ENCODE measurements at places on chromosomes 12 and 14. TPM values are rescaled to one million over a fixed set of nuclear protein-coding genes. Genes with fewer than 3 reads are reported as not detected.

DNA sequence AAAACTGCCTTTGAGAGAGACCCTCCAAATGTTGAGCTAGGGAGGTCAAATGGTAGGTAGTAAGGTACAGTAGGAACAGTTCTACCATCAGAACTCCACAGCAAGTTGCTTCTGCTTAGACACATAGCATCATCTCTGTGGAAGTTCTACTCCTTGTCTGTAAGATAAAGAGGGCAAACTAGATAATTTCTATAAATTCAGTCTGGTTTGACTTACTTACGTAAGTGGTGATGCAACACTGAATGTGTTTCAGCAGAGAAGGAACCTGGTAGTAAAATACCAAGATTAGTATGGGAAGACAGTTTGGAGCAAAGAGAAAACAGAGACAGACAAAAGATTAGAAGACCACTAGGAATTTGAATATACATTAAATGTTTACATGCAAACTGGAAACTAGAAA is 42.0 kb downstream of the KITLG start:
- no peaks in the 10 kb centered on the region for H3K27me3 ChIP-seq
- no peaks in the 10 kb centered on the region for H3K4me1 ChIP-seq
- H3K27ac ChIP-seq, result no peak overlapping the region
- no peak for DNase-seq
- no peak overlapping the region for H3K4me3 ChIP-seq

GRCh38 chr12:127588249-127588648 is 678.7 kb upstream of the TMEM132C start:
- no peaks in the 10 kb centered on the region for H3K36me3 ChIP-seq
- peaks cover 28% of the 10 kb centered on the region for H3K4me1 ChIP-seq
- no peak overlapping the region for H3K4me3 ChIP-seq
- H3K27me3 ChIP-seq, result no peaks in the 10 kb centered on the region

DNA sequence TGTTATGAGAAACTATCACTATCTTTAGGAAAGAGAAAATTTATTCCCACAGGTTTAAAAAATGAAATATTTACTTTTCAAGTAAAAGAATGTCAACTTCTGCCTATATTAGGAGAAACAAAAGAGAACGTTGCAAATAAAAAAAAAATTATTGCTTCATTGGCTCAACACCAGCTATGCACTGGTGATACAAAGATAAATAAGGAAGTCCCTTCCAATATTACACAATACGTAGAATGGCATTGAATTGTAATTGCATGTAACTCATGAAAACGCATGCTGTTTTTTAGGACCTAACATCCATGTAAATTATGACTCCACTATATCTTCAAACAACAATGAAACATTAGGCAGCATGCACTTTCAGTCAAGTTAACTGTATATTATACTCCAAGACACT is 56.4 kb upstream of the RERGL start:
- H3K27me3 ChIP-seq, result peaks cover 11% of the 10 kb centered on the region
- H3K36me3 ChIP-seq, result no peaks in the 10 kb centered on the region
- H3K4me1 ChIP-seq, result peaks cover 15% of the 10 kb centered on the region
- no peak overlapping the region for H3K27ac ChIP-seq

DNA sequence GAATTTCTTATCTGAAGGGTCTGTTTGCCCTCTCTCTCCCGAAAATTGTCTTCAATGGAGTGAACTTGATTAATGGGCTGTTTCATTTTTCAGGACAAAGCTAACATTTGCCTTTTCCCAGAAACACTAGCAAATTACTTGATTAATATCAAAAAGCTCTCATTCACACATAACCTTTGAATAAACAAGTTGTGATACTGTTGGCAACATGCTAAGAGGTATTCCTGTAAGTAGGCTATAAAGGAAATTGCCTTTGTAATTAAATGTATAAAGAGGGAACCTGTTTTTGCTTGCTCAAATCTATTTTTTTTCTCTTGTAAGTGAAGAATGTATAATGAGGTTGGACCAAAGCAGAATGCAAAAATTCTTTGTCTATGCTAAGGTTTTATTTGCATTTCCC is 457.2 kb downstream of the TMTC2 start:
- no peak overlapping the region for H3K4me3 ChIP-seq
- H3K4me1 ChIP-seq, result no peaks in the 10 kb centered on the region
- DNase-seq, result no peak
- no peaks in the 10 kb centered on the region for H3K36me3 ChIP-seq

DNA sequence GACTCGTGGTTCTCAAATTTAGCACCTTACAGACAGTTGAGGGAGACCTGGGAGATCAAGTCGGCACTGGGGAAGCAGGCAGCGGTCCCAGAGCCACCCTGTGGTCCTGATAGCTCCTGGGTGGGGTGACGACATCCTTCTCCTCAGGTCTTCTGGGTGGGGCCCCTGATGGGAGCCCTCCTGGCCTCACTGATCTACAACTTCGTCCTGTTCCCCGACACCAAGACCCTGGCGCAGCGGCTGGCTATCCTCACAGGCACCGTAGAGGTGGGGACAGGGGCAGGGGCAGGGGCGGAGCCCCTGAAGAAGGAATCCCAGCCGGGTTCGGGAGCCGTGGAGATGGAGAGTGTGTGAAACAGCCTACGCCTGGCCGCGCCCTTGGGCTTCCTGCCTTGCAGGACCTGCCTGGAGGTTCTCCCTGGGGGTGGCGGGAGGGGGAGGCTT is 2.6 kb downstream of the AQP6 start:
- no peak for DNase-seq
- H3K4me3 ChIP-seq, result no peak overlapping the region
- H3K36me3 ChIP-seq, result peaks cover 2% of the 10 kb centered on the region
- peaks cover 3% of the 10 kb centered on the region for H3K27me3 ChIP-seq
- no peak overlapping the region for H3K27ac ChIP-seq

GRCh38 chr12:123251403-123252076 is 18.3 kb downstream of the MTRFR start:
- DNase-seq, result no peak
- no peaks in the 10 kb centered on the region for H3K27me3 ChIP-seq
- peaks cover 36% of the 10 kb centered on the region for H3K36me3 ChIP-seq

DNA sequence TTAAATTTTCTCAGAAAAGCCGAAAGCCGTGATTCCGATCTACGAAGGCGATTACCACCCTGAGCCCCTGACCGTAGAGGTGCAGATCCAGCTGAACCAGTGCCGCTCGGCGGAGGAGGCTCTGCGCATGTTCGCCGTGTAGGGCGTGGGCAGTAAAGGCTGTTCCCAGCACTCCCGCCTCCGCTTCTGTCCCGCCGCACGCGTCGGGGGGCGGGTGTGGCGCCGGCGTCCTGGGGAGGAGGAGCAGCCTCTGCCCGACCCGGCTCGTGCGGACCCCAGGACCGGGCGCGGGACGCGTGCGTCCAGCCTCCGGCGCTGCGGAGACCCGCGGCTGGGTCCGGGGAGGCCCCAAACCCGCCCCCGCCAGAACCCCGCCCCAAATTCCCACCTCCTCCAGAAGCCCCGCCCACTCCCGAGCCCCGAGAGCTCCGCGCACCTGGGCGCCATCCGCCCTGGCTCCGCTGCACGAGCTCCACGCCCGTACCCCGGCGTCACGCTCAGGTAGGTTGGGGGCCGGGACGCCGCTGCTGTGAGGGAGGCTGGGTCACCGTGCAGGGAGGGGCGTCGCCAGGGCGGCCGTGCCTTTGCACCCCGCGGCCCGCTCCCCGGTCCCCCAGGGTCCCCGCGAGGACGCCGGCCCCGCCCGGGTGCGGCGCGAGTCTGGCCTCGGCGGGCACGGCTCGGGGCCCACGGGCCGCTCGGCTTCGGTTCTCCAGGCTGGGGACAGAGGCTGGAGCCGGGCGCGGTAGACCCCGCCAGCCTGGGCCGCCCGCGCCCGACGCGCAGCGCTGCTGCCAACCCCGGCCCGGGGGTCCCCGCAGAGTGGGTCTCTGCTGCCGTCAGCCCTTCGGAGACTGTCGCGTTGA is at the start of gene B3GNT4:
Gene B3GNT4, plus strand, starts transcription at position 409 of the 866 bp plus-strand sequence. CDS start 910 bp downstream, outside the sequence.
- no peak within 1 kb of the TSS for H3K27ac ChIP-seq
- peaks cover 15% of the 10 kb centered on the region for H3K36me3 ChIP-seq
- peaks cover 9% of the 10 kb centered on the region for H3K4me1 ChIP-seq
- DNase-seq, result peak; percentile 86
- peak within 1 kb of the TSS; percentile 75 for H3K4me3 ChIP-seq
- peaks cover 10% of the 10 kb centered on the region for H3K27me3 ChIP-seq

DNA sequence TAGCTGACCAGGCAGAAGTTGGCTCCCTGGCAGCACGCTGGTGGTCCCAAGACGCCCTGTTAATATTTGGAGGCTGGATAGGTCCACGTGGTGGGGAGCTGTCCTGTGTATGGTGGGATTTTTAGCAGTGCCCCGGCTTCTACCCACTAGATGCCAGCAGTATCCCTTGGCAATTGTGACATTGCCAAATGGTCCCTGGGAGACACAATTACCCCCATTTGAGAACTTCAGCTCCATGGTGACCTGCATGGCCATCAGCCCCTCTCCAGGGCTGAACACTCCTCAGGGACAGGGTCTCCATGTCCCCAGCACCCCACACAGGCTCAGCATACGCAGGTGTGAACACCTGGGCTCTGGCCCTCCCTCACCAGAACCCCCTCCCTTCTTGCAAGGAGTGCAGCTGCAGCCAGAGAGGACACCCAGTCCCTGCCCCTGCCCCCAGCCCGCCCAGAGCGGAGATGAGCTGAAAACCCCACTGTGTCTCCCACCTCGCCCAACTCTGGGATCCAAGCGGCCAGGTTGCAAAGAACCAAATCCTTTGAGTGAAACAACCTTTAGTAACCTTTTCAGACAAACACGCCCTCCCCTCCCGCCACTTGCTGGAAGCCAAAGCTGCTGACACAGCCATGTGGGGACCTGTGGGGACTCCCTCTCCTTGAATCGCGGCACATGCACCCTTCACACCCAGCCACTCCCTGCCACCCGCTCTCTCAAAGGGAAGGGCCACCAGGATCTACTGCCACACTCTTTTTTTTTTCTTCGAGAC is 120.4 kb downstream of the CALM1 start:
- H3K4me3 ChIP-seq, result no peak overlapping the region
- no peaks in the 10 kb centered on the region for H3K36me3 ChIP-seq
- peaks cover 14% of the 10 kb centered on the region for H3K4me1 ChIP-seq
- H3K27me3 ChIP-seq, result no peaks in the 10 kb centered on the region
- no peak for DNase-seq

- peak; percentile 51 for DNase-seq
- no peaks in the 10 kb centered on the region for H3K36me3 ChIP-seq
- H3K27me3 ChIP-seq, result no peaks in the 10 kb centered on the region
- no peak overlapping the region for H3K27ac ChIP-seq
- no peak overlapping the region for H3K4me3 ChIP-seq
- no peaks in the 10 kb centered on the region for H3K4me1 ChIP-seq
Measured at GRCh38 chr14:105591052-105591451, 64.7 kb downstream of the TMEM121 start.

Gene AKAP3
- total RNA-seq, result 1.1 TPM

Gene RPL10L
- not detected for total RNA-seq

Gene CNTN1
- total RNA-seq, result 1.6 TPM

Gene CNPY2
- total RNA-seq, result 154 TPM
